Omental fat pad (tissue), 4 donors: ENCODE measurements at places on chromosomes 16 and 17. TPM values are rescaled to one million over a fixed set of nuclear protein-coding genes. Genes with fewer than 3 reads are reported as not detected.

C1QTNF1 gene
- 438 TPM for total RNA-seq

DNA sequence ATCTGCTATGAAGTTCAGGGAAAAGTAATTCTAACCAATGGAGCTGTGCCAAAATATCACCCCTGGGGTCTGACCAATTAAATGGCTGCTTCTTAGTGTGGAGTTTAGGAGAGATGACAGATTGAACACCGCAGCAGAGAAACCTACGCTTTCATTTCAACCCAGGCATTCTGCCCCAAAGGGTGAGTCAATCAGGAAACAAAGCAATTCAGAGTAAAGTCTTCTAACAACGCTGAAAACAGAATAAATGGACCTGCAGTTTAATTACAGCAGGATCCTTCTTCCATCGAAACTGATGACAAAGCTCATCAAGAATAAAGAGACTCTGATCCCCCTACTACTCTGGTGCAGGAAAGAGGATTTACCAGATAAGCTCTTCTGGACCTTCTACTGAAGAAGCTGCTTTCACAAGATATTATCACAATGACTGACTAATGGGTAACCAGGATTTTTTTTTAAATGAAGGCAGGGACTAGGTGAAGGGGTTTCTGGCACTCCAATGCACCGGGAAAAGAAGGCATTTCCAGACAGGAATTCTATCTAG, 16.7 kb downstream of the RFFL start:
- no peak for DNase-seq

GRCh38 chr17:13152501-13152900, 134.7 kb upstream of the ELAC2 start:
- DNase-seq: no peak

DNA sequence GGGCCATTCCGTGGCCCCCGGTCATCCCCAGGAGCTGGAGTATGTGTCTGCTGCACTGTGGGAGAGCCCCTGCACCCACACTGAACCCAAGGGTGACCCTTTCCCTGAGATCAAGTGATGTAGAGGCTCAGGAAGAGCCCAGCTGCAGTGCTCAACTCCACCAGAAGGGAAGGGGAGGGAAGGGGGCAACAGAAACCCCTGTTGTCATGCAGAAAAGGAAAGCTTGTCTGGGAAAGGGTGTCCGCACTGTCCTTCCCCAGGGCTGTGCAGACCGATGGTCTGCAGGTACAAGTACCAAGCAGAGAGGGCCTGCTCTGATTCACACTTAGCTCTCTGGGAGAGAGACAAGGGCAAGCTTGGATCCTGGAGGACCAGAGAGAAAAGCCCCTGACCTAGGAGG, 45.7 kb upstream of the TOB1 start:
- no peak for DNase-seq

GRCh38 chr16:46828943-46829342, 2.0 kb downstream of the C16orf87 start:
- DNase-seq: no peak

DNA sequence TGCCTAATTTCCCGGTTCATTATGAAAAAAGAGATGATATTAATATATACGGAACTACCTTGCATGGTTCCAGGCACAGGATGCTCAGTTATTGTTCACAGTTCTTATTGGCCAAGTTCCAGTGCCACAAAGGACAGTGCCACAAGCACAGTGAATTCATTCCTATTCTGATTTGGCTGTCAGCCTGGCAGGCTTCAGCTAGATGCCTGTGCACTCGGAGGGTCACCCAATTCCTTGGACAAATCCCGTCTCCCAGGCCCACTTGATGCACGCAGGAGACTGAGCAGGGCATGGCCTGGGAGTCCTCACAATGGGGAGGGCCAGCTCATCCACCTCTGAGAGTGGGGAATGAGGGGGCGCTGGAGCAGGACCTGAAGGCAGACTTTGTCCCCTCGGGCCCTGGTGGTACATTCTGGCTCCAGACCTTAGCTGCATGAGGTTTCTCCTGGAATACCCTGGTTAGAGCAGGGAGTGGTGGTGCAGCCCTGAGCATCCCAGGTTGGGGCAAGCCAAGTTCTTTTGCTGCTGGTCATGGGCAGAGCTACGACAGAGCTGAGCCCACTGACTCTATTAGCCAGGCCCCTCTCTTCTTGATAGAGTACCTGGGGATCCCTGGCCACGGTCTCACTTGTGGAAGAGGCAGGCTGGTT, 41.4 kb downstream of the MIS12 start:
- no peak for DNase-seq
